NCI-H2107 (cell line): ENCODE measurements at places on chromosomes 6 and 20.

DNA sequence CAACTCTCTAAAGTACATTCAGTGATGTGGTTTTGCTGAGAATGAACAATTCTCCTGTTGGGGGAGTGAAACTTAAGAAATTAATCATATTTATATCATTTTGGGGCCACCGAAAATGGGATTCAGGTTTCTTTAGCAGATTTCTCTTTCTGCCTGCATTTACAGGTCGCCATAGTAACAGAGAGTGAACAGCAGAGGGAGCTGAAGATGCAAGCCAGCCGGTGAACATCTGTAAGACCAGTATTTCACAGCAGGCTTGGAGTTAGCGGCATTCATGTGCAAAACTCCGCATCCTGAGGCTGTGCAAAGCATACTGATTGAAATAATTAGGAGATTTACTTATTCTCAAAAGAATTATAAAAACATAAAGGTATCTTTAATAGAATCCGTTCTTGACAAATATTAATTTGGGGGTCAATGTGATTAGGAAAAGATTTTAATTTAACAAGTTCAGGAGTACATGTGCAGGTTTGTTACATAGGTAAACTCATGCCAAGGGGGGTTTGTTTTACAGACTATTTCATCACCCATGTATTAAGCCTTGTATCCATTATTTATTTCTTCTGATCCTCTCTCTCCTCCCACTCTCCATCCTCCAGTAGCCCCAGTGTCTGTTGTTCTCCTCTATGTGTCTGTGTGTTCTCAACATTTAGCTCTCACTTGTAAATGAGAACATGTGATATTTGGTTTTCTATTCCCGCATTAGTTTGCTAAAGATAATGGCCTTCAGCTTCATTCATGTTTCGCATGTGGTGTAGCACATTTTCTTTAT lies 17.8 kb upstream of the HSF2 start:
- peak; percentile 13 for DNase-seq

- DNase-seq: no peak
Measured at GRCh38 chr6:57207141-57207540, 15.0 kb downstream of the RAB23 start.

DNA sequence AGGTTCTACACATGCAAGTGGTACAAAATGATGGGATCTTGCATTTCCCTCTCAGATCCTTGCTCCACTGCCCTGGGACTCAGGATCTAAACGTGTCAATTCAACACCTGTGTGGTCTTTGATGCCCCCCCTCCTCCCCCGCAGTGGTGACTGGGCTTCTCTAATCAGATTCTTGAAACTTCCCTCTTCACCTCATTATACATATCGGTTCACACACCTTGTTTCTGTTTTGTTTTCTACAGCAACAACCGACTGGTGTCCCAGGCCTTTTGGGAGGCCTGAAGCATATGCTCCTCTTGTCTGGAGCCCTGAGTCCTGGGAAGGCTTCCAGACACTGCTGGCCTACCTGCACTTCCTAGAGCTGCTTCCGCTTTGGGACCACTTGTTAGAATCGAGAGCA lies 20.0 kb downstream of the SAMD3 start:
- no peak for DNase-seq

DNA sequence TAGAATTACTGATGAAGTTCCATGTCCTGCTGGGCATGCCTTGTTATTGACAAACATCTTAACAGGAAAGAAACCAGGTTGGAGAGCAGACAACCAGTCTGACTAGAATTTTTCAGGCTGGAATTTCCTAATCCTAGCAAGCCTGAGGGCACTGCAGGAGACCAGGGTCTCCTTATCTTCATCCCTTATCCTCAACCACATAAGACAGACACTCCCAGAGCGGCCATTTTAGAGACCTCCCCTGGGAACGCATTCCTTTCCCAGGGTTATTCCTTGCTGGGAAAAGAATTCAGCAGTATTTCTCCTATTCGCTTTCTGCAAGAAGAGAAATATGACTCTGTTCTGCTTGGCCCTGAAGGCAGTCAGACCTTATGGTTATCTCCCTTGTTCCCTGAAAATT lies 803.7 kb downstream of the GRIK2 start:
- no peak for DNase-seq

GRCh38 chr20:57996936-57997890 lies 231.2 kb downstream of the ANKRD60 start:
- DNase-seq: no peak

- DNase-seq: no peak
Measured at GRCh38 chr6:100435299-100435698, 29.4 kb downstream of the SIM1 start.

- DNase-seq: no peak
Measured at GRCh38 chr20:51382111-51382985, 160.2 kb downstream of the NFATC2 start.

GRCh38 chr20:58891718-58892140 lies 39.2 kb downstream of the GNAS start:
- DNase-seq: no peak

DNA sequence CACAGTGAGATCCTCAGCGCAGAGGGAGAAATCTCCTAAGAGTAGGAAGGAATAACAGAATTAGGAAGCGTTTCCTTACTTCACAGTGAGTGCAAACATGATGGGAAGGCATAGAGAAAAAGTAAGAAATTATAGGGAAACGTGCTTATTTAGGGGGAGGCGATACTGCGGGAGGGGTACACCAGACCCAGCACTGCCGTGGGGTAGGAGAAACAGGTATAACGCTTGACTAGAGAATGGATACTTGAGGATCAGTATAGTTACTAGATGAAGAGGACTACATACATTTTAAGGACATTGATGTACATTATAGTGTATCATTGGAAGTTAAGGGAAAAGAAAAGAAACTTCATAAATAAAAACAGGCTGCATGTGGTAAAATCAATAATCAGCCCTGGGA lies 26.8 kb upstream of the HLA-E start:
- no peak for DNase-seq

GRCh38 chr6:23655525-23655924 lies 470.5 kb upstream of the NRSN1 start:
- DNase-seq: no peak

GRCh38 chr20:40049854-40050253 lies 639.2 kb downstream of the MAFB start:
- DNase-seq: no peak
